NCI-H2107 (cell line): ENCODE measurements at places on chromosomes 4 and X.
A peak's percentile ranks its signal among the peaks of the same experiment; 100 is the strongest.

GRCh38 chr4:150127757-150128156 is 49.5 kb downstream of the DCLK2 start:
- DNase-seq, result no peak

DNA sequence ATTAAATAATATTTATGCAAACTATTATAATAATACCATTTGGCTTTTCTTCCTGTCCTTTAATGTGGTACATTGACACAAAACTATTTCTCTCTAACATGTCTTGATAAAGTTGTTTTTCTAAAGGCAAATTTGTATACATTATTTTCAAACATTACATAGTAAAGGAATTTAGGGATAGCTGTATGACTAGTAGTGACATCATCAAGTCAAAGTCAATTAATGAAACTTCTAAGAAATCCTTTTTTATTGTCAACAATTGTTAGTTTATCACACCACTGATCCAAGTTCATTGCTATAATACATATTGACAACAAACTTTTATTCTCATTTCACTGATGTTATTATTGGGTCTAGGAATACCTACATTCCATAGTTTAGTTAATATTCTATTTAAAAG is 68.4 kb downstream of the TBCK start:
- DNase-seq, result no peak

DNA sequence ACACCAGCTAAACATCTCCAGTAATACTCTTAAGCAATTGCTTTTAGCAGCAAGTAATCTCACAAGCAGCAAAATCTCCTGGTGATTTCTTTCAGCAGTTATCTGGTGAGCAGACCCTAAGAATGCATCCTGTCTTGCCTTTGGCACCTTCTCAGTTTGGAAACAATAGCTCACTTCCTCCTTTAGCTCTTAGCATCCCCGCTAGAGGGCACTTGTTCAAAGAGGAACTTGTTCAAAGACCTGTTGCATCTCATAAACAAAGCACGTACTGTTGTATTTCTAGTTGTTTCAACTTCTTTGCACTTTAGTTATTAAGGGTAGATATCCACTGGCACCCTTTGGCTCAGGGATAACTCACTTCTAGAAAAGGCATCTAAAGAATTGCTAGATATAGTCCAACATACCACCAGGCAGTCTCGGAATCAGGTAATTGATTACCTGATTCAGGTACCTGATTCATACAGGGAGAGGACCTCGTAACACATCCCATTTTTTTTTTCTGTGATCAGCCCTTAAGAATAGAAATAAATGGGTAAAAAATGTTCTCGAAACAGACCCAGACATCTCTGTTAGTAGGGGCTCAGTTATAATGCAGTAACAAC is 81.9 kb upstream of the QRFPR start:
- DNase-seq, result peak; percentile 36

- no peak for DNase-seq
Measured at GRCh38 chr4:94375364-94375763, 32.7 kb upstream of the HPGDS start.

DNA sequence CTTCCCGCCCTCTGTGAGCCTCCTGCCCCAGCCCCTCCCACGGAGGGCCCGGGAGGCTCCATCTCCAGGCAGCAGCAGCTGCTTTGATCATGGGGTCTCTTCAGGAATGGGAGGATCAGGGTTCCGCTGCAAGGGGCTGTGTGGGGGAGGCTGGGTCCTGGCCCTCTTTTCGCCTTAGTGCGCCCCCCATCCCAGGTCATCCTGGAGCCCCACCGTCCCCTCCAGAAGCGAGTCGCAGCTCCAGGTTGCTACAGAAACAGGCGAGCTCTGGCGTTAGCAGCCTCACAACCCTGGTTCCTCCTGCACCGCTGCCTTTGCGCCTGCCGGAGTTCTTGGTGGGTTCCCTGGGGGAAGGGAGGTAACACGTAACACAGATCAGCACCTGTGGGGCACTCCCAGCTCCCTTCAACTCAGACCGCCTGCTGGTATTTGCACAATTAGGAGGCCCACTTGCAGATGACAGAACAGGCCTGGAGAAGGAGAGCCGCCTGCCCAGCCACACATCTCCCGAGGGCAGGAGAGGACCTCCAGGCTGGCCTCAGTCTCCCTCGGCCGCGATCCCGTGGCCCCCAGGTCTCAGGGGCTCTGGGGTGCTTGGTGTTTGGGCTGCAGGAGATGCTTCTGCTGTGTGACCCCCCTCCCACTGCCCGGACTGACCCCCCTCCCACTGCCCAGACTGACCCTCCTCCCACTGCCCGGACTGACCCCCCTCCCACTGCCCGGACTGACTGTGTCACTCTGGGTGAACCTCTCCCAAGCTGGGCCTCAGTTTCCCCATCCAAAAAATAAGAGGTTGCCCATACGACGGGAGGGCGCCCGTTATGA is 64.2 kb upstream of the ADRA2C start:
- DNase-seq, result no peak
